ENCODE measurements at places on chromosomes 6 and 20.

- no peak for DNase-seq
Observed at GRCh38 chr6:24408719-24409410, 6.1 kb downstream of the MRS2 start.

DNA sequence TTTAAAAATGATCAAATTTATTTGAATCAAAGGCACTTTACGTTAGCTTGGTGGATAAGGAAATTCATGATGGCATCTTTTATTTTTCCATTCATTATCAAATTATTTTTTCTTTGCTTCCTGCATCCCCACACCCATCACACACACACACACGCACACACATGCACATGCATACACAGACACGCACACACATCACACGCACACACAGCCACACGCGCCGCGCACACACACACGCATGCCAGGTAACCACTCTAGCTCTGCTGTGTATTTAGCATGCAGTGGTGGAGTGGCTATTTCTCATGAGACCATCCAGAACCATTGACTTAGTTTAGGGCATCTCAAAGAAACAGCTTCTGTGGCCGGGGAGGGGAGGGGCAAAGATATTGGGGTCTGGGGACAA is 47.0 kb downstream of the GNAS start:
- no peak for DNase-seq

DNA sequence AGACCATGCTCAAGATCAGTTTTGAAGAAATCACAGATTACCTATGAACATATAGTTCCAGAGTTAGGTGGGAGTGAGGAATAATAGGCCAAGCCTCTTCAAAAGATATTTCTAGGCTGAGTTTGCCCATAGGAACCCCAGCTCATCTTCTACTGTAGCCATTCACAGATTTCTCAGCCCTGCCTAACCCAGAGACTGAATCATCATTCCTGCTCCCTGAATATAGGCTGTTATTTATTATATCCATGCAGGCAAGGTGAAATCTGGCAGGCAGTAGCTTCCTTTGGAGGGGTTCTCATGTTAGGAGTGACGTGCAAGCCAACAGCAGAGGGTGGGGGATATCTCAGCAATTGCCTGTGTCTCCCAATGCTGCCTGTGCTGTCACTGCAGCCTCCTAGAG is 25.6 kb upstream of the ADGRF4 start:
- no peak for DNase-seq

DNA sequence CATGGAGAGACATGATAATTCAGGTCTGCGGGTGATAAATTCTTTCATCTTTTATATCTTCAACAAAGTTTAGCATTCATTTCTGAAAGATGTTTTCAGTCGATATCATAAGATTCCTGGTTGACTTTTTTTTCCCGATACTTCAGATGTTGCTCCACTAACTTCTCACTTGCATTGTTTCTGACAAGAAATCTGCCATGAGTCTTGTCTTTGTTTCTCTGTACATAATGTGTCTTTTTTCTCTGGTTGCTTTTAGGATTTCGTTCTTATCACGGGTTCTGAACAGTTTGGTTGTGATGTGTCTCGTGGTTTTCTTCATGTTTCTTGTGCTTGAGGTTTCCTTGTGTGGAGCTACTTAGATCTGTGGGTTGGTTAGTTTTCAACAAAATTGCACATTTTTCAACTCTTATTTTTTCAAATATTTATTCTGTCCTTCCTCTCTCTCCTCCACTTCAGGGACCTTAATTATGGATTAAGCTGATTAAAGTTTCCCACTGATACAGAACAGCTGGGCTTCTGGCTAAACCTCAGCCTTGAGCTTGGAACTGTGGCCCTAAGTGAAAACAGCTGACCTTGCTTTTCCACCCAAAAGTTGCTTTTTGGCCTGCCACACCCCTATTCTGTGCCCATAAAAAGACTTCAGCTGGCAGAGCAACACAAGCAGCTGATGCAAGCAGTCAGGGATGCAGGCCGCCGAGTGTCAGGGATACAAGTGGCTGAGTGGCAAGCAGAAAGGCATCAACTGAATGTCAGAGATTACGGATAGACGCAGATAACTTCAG is 97.9 kb upstream of the SNX9 start:
- DNase-seq = no peak

DNA sequence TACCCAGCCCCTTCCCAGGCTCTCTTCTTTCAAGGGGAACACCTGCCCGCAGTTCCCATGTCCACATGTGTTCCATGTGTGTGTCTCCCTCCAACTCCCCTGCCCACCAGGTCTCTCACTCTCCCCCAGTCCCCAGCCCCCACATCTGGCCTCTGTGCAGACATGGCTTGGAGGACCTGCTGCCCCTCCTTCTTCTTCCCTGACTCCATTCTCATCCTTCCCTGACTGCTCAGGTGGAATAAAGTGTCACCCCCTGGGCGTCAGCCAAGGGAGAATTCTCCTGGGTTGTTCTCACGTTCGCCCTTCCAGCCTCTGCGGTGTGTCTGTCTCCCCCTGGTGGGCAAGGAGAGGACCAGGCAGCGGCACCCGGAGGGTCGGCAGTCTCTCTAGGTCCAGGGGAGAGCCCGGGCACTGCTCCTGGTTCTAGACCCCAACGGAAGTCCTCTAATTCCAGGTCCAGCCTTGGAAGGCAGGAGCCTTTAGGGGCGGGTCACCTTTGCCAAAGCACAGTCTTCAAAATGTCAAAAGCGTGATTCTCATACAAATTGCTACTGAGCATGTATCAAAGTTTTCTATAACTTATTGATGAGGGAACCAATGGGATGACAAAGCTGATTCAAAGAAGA is 50.5 kb downstream of the EBF4 start:
- DNase-seq = peak; percentile 79

DNA sequence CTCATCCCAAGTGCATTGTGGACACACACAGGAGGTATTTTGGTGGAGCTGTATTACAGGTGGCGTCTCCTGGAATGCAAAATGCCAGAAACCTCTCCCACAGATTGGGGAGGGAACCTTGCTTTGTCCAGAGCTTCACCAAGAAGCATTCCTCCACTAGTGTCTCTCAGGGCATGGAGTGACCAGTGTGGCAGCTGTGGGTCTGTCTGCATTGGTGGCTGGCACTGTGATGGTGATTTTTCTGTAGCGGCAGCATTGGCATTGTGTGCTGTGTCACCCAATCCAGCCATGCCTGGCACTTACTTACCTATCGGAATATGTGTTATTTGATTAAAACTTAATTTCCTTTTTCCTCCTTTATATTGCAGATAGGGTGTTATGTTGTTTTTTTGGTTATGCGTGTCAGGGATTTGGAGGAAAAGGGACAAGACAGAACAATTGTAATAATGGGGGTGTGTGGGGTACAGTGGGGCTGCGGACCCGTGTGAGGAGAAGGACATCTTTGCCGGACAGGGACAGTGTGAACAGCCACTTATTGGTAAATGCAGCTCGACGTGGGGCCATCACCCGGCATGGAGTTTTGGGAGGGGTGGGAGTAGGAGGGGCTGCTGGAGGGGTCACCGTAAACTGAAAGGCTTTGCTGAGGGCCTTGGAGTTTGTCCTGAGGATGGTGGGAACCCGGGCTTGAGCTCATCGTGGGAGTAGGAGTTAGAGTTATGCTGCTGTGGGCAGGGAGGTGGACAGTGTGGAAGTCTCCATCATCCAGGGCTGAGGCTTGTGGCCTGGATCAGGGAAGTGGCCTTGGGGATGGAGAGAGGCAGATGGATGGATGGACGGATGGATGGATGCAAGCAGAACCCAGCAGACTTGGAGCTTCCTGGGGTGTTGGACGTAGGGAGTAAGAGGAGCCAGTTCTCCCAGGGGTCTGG is 105.0 kb downstream of the SYCP2 start:
- DNase-seq = no peak

DNA sequence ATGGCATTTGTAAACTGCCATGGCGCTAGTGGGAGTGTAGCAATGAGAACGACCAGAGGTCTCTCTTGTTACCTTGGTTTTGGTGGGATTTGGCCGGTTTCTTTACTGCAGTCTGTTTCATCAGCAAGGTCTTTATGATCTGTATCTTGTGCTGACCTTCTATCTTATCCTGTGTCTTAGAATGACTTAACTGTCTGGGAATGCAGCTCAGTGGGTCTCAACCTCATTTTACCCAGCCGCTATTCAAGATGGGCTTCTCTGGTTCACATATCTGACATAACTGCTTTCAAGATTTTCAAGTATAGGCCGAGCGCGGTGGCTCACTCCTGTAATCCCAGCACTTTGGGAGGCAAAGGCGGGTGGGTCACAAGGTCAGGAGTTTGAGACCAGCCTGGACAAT is 1.9 kb upstream of the SFT2D1 start:
- DNase-seq = no peak

- no peak for DNase-seq
Observed at GRCh38 chr6:125821825-125822281, 31.1 kb downstream of the NCOA7 start.

GRCh38 chr20:31543966-31544598 is 29.8 kb downstream of the HM13 start:
- no peak for DNase-seq

- no peak for DNase-seq
Observed at GRCh38 chr6:166360243-166361076, 18.1 kb upstream of the SFT2D1 start.

DNA sequence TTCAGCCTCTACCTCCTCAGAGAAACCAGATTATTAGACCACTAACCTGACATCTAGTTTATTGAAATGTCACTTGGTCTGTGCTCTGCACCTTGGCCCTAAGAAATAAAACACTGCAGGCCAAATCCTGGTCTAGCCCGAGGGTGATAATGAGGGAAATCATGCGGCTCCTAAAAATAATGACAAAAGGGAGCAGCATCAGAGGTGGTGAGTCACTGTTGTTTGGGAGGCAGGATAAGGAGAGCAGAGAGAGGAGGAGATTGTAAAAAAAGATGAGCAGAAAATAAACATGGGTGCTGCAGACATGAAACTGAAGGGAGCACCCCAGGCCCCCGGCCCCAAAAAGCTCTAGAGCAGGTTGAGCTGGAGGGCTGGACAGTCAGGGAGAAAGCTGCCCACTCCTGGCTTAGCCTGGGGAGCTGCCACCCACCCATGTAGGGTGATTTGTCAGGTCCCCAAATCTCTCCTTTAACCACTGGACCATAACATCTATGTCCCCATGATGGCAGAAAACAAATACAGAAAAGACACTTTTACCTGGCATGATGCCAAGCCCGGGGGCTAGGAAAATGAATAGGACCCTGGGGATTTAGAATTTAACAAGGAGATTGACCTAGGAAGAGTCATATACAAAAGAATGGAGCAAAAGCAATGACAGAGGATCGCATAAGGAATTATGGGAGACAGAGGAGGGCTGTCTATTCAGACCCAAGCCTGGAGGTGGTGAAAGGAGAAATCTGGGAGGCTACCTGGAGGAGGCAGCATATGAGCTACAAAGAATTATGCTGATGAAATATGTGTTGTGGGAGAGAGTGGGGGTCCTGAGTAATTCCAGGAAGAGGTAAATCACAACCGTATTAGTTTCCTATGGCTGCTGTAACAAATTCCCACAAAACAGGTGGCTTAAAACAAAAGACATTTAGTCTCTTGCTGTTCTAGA is 103.7 kb downstream of the SNAP25 start:
- no peak for DNase-seq

- no peak for DNase-seq
Observed at GRCh38 chr6:149864578-149865535, 698 bp upstream of the LRP11 start.

GRCh38 chr6:33610067-33610466 is 11.1 kb upstream of the ITPR3 start:
- DNase-seq = no peak

DNA sequence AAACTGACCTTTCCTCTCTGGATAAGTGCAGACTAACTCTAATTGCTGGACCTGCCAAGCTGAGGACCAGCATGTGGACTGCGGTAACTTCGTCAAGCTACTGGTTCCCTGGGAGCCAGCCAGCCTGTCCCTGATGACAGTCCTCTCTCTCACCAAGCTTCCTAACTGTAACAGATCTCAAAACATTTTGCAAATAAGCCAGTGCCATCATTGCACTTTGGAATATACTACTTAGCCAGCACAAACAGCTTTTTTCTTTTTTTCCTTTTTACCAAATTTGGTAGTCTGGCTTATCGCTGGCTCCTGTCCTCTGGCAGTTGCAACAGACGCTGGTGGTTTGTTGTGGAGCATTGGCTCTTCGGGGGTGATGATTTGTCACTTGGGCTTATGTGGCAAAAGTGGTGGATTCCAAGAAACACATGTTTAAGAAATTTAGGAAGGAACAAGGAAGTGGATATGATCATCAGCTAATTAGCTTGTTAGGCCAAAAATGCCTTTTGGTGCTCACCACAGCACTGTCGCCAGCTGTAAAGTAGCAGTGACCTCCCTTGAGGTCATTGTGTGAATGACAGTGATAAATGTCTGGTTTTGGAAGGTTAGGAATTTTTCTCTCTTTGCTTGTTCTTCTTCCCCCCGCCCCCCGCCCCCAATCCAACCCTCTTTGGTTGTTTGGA is 171.7 kb downstream of the CLIC5 start:
- no peak for DNase-seq

- no peak for DNase-seq
Observed at GRCh38 chr6:43630980-43631619, 2.0 kb upstream of the GTPBP2 start.

- DNase-seq = no peak
Observed at GRCh38 chr6:140192018-140192417, 817.6 kb upstream of the CITED2 start.
